ENCODE measurements at places on chromosomes 7 and 10. TPM values are rescaled to one million over a fixed set of nuclear protein-coding genes. Genes with fewer than 3 reads are reported as not detected.

Gene CCDC146
- 26.4 TPM for total RNA-seq

GRCh38 chr7:36214608-36215456 lies 61.8 kb downstream of the EEPD1 start:
- DNase-seq, result no peak

Gene TMEM26
- 0.53 TPM for total RNA-seq

Gene CALML3
- total RNA-seq, result not detected

- DNase-seq, result no peak
Observed at GRCh38 chr7:155288055-155288454, 9.6 kb upstream of the INSIG1 start.
